GM04504 (cell line): ENCODE measurements at places on chromosomes 3 and 15.

- no peak for DNase-seq
These were observed 117.9 kb downstream of the TLE3 start for GRCh38 chr15:69979783-69980182.

DNA sequence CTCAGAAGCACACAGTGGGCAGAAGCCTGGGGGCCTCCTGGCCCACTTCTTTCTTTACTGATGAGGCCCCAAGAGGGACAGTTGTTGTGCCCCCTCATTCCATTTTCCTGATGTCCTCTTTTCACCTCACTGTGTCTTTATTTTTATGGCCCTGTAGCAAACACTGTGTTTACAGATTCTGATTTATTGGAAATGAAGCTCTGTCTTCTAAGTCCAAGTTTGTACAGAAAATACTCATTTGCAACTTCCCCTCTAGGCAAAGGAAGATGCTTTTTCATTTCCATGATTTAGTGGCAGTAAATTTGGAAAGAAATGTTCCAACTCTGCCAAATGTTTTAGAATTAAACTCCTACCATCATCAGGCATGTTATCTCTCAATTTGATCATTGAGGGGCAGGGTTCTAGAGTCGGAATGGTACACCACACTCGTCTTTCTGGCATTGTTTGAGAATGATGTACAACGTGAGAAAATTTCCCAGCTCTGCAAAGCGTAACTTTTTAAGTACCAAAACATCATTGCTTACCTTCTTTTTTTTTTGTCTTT lies 129.7 kb downstream of the ARNT2 start:
- peak; percentile 62 for DNase-seq

DNA sequence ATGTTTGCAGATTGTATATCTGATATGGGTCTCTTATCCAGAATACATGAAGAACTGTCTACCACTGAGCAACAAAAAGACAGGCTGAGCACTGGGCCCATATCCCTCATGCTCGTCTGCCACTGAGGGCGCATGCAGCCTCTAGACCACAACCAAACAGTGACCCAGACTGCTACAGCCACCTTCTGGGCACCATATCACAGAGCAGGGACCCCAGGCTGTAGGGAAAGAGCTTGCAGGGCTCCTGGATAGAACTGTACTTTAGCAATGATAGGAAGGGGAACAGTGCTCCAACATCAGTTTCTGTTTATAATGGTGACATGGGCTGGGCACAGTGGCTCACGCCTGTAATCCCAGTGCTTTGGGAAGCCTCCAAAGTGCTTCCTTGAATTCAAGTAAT lies 40.2 kb upstream of the TMEM87A start:
- DNase-seq, result no peak

- DNase-seq, result no peak
These were observed 164.3 kb upstream of the LRIG1 start for GRCh38 chr3:66665021-66665695.

DNA sequence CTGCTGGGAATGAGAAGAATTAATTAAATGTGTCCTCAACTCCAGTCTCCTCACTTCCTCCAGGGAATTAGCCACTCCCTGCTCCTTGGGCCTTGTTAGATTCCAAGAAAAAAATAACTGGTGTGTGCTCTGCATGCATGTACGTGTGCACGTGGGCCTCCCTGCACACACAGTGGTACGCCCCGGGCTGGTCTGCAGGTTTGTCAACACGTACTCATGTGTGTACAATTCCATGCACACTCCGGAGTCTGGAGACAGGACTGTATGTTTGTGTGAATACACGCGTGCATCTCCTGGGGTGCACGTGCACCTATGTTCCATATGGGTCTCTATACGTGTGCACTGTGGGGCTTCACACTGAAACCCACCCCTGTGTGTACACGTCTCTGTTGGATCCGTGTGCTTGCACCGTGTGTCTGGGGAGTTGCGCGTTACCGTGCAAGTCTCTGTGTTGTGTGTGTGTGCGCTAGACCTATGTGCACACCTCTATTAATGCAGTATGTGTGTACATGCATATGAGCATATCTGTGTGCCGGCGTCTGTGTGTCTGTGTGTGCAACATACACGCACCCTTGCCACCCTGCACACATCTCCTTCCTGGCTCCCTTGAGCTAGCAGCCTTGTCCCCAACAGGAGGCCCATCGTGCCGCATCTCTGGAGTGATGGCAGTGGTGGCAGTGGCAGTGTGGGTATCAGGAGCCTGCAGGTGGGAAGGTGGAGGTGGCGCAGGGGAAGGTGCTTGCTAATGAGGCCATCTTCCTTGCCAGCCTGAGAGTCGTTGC lies 210.1 kb downstream of the TBC1D2B start:
- no peak for DNase-seq

GRCh38 chr3:140494970-140495369 lies 182.9 kb upstream of the TRIM42 start:
- DNase-seq, result no peak

DNA sequence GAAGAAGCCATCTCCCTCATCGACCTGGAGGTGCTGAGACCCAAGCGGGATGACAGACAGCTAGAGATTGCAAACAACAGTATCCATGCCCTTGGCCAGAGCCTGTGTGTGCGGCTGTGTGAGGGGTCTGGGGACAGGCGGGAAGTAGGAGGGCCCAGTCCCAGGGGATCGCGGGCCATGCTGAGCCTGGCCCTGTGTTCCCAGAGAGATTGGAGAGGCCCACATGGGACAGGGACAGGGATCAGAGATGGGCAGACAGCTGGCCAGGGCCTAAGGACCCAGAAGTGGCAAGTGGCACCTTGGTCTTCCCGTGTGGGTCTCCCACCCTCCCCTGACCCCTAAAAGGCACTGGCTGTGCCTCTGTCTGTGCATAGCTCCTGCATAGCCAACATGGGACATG lies 10.9 kb upstream of the RHO start:
- no peak for DNase-seq

- DNase-seq, result peak; percentile 30
These were observed 22.2 kb upstream of the EID1 start for GRCh38 chr15:48855501-48856440.

DNA sequence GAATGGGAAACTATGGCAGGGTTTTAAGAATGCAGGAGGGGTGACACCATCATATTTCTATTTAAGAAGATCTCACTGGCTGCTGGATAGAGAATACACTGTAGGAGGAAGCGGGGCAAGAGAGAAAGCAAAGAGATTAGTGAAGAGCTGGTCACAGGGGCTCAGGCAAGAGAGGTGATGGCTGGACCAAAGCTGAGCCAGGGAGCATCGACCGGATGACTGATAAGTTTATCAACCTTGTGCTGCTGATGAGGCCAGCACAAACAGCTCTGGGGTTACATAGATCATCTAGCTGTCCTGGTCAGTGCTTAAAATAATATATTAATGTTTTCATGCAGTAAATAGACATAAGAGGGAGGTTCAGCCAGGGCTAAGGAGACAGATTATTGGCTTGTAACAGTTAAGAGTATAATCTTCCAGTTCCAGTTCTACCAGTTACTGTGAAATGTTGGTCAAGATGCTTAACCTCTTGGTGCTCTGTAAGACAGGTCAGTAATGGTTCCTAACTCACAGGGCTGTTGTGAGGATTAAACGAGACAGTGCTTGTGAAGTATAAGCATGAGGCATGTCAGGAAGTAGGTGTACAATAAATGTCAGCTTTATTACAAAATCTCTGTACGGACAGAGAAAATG lies 201.0 kb upstream of the FEZF2 start:
- DNase-seq, result no peak

GRCh38 chr3:34132069-34132692 lies 333.8 kb downstream of the PDCD6IP start:
- no peak for DNase-seq

- DNase-seq, result no peak
These were observed 50.9 kb downstream of the C3orf20 start for GRCh38 chr3:14725564-14726440.

GRCh38 chr3:29644261-29644660 lies 363.4 kb downstream of the RBMS3 start:
- peak; percentile 36 for DNase-seq

GRCh38 chr3:183897606-183898005 lies 12.9 kb upstream of the PARL start:
- no peak for DNase-seq

- no peak for DNase-seq
These were observed 8.3 kb downstream of the LRRC3B start for GRCh38 chr3:26630669-26631389.

DNA sequence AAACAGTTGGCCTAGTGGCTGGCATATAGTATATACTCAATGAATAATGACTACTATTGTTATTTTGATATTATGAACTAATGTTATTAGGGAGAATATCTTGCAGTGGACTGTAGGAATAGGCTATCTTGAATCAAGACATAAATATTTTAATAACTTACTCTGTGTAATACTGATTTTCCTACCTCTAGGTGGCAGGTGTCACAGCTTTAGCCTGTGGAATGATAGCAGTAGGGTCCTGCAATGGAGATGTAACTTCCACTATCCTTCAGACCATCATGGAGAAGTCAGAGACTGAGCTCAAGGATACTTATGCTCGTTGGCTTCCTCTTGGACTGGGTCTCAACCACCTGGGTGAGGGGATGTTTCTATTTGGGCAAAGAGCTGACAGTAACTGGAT lies 6.5 kb downstream of the PSMD2 start:
- DNase-seq, result no peak

DNA sequence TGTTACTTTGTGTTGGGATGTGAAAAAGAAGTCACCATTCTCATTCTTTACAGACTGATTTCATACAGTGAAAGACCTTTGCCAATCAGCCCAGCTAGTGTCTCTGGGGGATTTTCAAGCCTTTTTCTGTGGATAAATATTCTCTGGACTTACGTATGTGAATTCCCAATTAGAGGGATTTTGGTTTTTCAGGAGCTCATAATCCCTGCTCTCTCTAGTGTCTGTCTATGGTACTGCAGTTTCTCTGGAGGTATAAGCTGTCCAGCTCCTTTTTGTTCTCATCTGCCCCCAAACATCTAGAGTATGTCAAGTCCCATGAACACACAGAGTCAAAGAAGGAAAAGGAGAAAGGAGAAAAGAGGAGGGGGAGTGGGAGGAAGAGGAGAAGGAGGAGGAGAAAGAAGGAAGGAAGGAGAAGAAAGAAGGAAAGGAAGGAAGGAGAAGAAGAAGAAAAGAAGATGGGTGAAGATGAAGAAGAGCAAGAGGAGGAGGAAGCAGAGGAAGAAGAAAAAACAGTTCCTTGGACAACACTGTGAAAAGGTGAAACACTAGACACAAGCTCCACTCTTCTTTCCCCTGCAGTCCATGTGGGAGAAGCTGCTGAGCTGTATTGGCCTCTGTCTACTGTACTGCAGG lies 218.6 kb downstream of the GREM1 start:
- no peak for DNase-seq

DNA sequence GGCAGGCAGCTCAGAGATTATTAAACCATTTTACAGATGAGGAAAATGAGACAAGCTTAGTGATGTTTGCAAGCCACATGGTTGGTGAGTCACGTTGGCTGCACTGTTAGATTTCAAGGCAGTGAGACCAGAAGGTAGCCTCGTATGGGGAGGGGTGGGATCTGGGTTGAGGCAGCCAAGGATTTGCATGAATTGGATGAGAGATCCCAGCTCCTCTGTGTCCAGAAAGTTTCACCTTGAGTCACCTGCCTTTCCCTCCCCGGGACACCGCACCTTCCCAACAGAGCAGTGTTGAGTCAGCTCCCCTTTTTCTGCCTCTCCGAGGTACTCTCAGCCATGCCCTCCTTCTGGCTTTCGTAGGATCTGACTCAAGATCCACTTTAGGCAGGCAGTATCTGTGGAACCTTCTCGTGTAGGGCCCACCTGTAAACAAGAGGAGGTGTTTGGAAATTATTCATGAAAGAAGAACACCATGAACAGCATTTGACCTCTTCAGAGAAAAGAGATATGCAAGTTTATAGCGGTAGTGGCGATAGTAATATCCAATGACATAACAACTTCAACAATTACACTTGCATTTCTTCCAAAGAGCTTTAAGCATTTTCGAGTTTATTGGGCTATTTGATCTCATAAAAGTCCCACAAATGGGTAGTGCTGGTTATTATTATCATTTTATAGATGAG lies 46.8 kb upstream of the VPS8 start:
- no peak for DNase-seq

- no peak for DNase-seq
These were observed 41.3 kb downstream of the TMED3 start for GRCh38 chr15:79352206-79352605.

DNA sequence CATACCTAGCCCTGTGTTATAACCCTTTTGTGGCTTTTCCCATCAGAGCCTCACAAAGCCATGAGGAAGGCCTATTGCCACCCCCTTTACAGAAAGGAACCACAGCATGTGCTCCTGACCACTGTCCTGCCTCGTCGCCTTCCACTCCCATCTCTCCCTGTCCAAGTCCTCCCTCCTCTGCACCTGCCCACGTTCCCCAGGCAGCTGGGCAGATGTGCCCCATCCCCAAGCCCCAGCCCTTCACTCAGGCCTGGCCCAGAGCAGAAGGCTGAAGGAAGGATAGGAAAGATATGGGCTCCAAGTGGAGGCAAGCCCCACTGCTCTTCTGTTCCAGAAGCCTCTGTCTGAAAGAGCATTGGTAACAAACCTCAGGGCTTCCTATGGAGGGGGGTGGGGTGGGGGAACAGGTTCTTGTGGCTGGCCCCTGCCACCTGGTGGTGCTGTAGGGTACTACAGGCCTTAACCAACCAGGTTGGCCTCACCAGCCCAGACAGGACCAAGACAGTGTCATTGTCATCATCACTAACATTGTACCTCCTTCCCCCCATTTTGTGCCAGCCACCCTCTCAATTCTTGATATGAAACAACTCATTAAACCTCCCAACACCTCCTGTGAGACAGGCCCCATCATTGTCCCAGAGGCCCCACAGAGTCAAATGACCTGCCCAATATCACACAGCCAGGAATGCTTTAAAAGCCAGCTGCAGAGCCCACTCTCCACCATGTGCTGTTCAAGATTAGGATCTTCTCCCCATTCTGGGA lies 10.0 kb downstream of the POC1A start:
- DNase-seq, result peak; percentile 40

DNA sequence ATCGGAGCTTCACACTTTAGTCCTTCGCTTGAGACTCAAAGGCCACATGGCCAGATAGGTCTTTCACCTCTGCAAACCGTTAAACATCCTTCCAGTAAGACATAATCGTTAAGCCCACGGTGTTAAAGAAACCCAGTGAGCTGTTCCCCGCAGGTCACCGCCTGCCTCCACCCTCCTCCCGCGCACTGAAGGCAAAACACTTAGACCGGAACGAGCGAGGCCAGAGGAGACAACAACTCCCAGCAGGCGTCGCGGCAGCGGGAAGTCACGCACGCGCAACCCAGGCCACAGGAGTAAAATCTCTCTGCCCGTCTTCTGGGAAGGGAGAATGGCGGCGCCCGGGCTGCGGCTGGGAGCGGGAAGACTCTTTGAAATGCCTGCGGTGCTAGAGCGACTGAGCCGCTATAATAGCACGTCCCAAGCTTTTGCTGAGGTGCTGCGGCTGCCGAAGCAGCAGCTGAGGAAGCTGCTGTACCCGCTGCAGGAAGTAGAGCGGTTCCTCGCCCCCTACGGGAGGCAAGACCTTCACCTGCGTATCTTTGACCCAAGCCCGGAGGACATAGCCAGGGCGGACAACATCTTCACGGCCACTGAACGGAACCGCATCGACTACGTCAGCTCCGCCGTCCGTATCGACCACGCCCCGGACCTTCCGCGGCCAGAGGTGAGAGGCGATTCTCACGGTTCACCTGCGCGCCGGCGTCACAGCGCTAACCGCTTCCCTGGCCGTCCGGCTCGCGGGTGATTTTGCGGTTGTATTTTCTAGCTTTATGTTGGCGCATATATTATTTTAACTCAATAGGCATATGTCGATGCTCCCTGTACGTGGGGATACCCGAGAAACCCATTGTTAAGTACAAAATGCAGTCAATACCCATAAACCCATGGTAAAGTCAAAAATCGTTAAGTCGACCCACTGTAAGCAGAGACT lies at the start of gene GTPBP8:
GTPBP8 (plus strand) TSS at position 313 of the 931 bp plus-strand sequence; CDS start at position 329, 16 bp downstream.
- peak; percentile 72 for DNase-seq

- DNase-seq, result no peak
These were observed 63.9 kb downstream of the NR2E3 start for GRCh38 chr15:71874245-71874644.
